ENCODE measurements at places on chromosomes 7 and 10.

DNA sequence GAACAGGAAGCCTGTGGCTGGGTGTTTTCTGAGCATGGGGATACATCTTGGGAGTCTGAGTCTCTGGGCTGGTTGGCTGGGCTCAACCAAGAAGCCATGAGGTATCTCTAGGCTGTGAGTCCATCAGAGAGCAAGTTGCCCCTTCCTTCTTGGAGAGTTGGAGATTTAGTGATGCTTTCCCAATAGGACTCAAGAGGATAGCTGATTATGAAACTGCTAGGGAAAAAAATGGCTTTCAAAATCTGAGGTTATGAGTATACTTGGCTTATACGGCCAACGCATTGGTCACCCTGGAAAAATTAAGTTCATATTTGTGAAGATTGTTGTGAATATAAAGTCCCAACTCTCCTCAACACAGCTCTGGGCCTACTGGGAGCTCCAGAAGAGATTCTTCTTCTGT, 162.7 kb upstream of the KMT2E start:
- no peaks in the 10 kb centered on the region for H3K4me1 ChIP-seq
- no peaks in the 10 kb centered on the region for H3K27me3 ChIP-seq
- DNase-seq: no peak

- no peak for DNase-seq
- H3K27ac ChIP-seq: no peak overlapping the region
- H3K36me3 ChIP-seq: no peaks in the 10 kb centered on the region
- no peak overlapping the region for H3K4me3 ChIP-seq
These were observed 91.5 kb upstream of the CALN1 start for GRCh38 chr7:72503644-72504043.

- no peak overlapping the region for H3K27ac ChIP-seq
- no peaks in the 10 kb centered on the region for H3K36me3 ChIP-seq
- H3K4me1 ChIP-seq: peaks cover 10% of the 10 kb centered on the region
- no peak overlapping the region for H3K4me3 ChIP-seq
These were observed 2.1 kb upstream of the SAMD9L start for GRCh38 chr7:93150200-93150835.

DNA sequence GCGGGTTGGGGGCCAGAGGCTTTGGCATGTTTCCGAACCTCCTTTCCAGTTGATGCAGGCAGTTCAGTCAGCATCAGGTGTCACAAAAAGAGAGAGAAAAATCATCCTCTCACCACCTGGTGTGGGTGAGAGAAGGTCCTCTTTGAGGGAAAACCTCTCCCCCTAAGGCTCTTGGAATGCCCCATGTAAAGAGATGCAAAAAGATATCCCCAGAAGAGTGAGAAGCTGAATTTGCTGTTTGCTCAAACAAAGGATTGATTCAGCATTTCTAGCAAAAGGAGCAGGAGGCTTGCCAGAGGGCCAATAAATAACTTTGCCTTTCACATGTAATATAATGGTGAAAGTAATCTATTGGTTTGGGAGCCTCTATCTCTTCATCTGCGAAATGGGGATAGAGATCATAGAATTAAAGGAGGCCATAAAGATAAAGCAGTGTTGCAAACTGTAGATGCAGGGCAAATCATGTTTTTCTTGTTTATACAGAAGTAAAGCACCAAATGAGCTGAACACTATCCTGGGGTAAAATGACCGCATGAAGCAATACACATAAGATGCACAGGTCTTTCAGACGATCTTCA, 425.9 kb downstream of the LRMDA start:
- no peaks in the 10 kb centered on the region for H3K36me3 ChIP-seq
- no peaks in the 10 kb centered on the region for H3K4me1 ChIP-seq
- no peaks in the 10 kb centered on the region for H3K27me3 ChIP-seq
- no peak overlapping the region for H3K4me3 ChIP-seq
- DNase-seq: no peak

DNA sequence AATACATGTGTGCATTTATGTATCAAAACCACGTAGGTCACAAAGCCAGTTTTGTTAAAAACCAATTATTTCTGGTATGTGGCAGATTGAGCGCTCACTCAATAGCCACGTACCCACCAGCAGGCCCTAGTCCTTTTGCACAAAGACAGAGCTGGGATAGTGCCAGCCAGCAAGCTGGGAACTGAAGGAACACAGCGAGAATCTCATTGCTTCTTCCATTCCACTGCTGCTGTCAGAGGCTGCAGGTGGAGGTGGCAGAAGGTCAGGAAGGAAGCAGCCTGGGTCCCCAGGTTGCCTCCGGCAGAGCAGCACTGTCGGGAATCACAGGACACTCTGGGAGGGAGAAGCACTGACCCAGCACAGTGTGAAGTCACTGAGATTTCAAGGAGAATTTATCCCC, 385.5 kb upstream of the PFKP start:
- DNase-seq: no peak
- H3K4me3 ChIP-seq: no peak overlapping the region
- no peak overlapping the region for H3K27ac ChIP-seq
- H3K27me3 ChIP-seq: no peaks in the 10 kb centered on the region
- H3K4me1 ChIP-seq: no peaks in the 10 kb centered on the region

DNA sequence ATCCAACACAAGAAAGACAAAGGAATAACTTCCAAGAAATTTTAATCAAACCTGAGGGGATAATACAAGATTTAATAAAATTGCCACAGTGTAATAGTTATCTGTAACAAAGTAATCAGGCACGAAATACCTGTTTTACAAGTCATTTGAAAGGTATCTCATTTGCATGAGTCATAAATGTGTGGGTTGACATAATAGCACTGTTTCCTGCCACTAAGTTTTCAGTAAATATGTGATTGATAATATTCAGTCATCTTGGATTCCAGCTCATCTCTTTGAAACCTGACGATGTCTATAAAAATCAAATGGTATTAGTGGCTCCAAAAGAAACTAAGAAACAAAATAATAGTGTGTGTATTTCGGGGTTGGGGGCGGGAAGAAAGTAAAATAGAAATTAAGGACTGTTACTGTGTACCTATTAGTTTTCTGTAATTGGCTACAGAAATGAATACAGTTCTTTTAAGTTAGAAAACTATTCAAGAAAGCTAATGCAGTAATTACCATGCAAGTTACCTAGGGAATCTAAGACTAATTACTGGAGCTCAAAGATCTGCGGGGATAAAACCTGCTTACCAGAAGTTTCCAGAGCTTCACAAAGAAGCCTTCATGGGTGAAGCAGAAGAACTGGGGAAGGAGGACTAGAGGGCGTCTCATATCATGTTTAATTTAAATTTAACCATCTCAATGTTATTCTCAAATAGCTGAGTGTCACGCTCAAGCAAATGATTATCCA, 100.7 kb downstream of the ST8SIA6 start:
- H3K27ac ChIP-seq: no peak overlapping the region
- no peaks in the 10 kb centered on the region for H3K36me3 ChIP-seq
- DNase-seq: no peak
- no peak overlapping the region for H3K4me3 ChIP-seq
- no peaks in the 10 kb centered on the region for H3K4me1 ChIP-seq

DNA sequence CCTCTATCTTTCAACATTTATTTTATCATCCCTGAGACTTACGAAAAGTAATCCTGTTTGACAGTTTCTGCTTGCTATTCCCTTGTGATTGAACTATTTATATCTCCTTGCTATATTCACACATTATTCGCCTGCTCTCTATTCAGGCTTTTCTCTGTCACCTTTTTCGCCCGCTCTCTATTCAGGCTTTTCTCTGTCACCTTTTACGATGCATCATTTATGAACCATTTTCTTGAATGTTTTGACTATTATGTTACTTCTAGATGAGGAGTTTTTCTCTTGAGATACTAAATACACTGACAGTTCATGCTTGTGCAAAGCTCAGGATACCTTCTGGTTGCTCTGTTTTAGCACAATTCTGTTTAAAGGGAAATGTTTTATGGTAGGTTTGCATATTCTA, 143.3 kb upstream of the VSTM2A start:
- no peaks in the 10 kb centered on the region for H3K36me3 ChIP-seq
- no peak for DNase-seq
- no peak overlapping the region for H3K27ac ChIP-seq
- H3K4me1 ChIP-seq: no peaks in the 10 kb centered on the region
- no peak overlapping the region for H3K4me3 ChIP-seq

GRCh38 chr7:57867884-57868701, 418.1 kb downstream of the ZNF716 start:
- H3K27me3 ChIP-seq: peaks cover 26% of the 10 kb centered on the region
- no peak for DNase-seq
- H3K4me3 ChIP-seq: peak overlapping the region; percentile 59
- H3K4me1 ChIP-seq: no peaks in the 10 kb centered on the region

- H3K4me3 ChIP-seq: no peak overlapping the region
- no peaks in the 10 kb centered on the region for H3K36me3 ChIP-seq
- no peaks in the 10 kb centered on the region for H3K27me3 ChIP-seq
- DNase-seq: no peak
- H3K4me1 ChIP-seq: peaks cover 13% of the 10 kb centered on the region
- no peak overlapping the region for H3K27ac ChIP-seq
These were observed 201.7 kb upstream of the PRSS58 start for GRCh38 chr7:142459551-142459963.

- no peaks in the 10 kb centered on the region for H3K27me3 ChIP-seq
- H3K36me3 ChIP-seq: no peaks in the 10 kb centered on the region
- DNase-seq: peak; percentile 95
- H3K4me3 ChIP-seq: peak within 1 kb of the TSS; percentile 85
These were observed at the start of gene ZYX for GRCh38 chr7:143380646-143381426. Gene ZYX (plus strand): TSS chr7:143381345. CDS start chr7:143381572, 227 bp downstream.

DNA sequence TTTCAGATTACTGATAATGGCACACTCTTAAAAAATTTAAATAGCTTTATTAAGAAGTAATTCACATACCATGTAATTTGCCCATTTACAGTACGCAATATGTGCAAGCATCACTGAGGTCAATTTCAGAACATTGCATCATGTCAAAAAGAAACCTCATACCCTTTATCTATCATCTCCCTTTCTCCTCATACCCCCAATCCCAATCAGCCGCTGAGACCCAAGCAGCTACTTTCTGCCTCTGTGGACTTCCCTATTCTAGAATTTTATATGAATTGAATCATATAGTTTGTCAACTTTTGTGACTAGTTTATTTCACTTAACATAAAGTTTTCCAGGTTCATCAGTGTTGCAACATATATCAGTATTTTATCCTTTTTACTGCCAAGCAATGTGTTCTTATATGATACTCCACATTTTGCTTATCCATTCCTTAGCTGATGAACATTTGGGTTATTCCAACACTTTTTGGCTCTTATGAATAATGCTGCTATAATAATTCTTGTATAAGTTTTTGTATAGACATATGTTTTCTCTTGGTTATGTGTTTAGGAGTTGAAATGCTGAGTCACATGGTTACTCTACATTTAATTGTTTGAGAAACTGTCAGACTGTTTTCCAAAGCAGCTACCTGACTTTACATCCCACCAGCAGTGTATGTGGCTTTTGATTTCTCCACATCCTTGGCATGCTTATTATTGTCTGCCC, 26.9 kb upstream of the TPK1 start:
- no peak for DNase-seq
- no peaks in the 10 kb centered on the region for H3K4me1 ChIP-seq
- H3K4me3 ChIP-seq: no peak overlapping the region
- H3K27ac ChIP-seq: no peak overlapping the region
- H3K36me3 ChIP-seq: no peaks in the 10 kb centered on the region

GRCh38 chr7:101644879-101645278, 15.8 kb upstream of the MYL10 start:
- no peak for DNase-seq
- no peaks in the 10 kb centered on the region for H3K27me3 ChIP-seq
- H3K36me3 ChIP-seq: no peaks in the 10 kb centered on the region
- peaks cover 3% of the 10 kb centered on the region for H3K4me1 ChIP-seq
- H3K4me3 ChIP-seq: no peak overlapping the region
